ENCODE measurements at places on chromosomes 2 and 18.

GRCh38 chr2:22481486-22482259 lies 903.3 kb upstream of the KLHL29 start:
- DNase-seq: no peak

GRCh38 chr18:26869640-26870039 lies 4.1 kb upstream of the AQP4 start:
- no peak for DNase-seq

- DNase-seq: peak; percentile 82
Observed at GRCh38 chr18:79507076-79507545, 111.4 kb downstream of the NFATC1 start.

GRCh38 chr2:10774394-10774793 lies 38.2 kb downstream of the PDIA6 start:
- DNase-seq: no peak

DNA sequence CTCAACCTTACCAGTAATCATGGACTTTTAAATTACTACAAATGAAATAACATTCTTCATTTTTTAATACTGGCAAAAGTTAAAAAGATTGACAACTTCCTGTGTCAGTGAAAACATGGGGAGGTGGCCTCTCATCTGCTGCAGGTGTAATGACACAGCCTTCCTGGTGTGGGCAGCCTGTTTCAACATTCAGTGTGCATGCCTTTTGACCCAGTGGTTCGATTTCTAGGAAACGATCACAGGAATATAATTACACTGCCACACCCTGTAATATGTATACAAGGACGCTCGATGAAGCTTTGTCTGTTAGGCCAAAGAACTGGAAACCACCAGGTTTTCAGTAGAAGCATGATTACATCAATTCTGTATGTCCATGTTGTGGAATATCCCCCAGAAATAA lies 68.7 kb downstream of the MTHFD2 start:
- DNase-seq: no peak

GRCh38 chr2:36379710-36380448 lies 24.3 kb downstream of the CRIM1 start:
- no peak for DNase-seq

GRCh38 chr18:10416065-10416464 lies 38.4 kb upstream of the APCDD1 start:
- DNase-seq: no peak

- no peak for DNase-seq
Observed at GRCh38 chr2:181072486-181073235, 92.3 kb downstream of the UBE2E3 start.

DNA sequence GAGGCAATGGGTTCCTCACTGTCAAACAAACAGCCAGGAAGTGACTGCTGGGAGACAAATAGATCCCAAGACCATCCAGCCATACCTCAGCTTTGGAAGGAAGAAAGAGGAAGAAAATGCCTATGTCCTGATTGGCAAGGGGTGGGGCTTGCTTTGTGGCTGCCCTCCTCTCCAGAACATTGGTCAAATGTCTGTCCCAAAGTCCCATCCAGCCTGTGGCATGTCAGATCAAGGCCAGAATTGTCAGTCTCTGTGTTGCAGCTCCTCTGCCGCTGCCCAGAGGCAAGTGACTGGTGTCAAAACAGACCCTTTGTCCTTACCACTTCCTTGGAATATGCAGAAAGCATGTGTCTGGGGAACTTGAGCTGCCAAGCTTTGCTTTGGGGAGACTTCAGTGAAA lies 63.0 kb upstream of the SMAD2 start:
- no peak for DNase-seq

GRCh38 chr18:26502823-26503222 lies 45.5 kb downstream of the KCTD1 start:
- no peak for DNase-seq

DNA sequence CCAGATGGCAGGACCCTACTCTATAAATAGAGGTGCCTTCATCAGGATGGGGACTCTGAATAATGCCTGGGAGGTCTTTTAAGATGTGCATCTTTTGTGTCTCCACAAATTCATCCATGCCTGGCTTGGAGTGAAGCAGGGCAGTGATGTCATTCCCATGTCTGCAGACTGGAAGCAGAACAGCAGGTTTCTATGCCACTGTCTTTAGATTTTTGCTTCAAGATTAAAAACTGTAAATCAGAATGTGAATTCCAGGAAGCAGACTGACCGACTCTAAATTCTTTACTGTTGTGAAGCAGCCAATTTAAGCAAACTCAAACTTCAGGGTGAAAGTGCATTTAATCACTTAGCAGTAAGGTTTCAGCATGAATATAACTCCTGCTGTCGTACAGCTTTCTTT lies 159.3 kb downstream of the SCG2 start:
- DNase-seq: no peak

- DNase-seq: no peak
Observed at GRCh38 chr2:112493048-112493447, 11.1 kb downstream of the TTL start.

All from ascending aorta (tissue), 2 donors.